ENCODE measurements at places on chromosomes 7 and 10.

DNA sequence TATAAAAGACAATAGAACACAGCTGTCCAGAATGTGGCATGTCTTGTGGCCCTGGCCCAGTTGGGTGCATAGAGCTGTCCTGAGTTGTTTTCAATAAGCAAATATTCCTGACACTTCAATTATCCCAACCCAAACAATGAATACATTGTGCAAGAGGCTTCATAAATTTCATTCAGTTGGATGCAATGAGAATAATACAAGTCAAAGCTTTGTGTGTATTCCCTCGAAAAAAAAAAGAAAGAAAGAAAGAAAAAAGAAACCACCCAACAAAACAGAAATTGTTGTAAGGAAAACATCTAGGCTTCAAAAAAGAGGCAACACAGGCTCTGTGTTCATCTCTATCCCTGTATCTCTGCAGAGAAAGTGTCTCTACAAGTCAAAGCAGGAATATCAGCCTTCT, 138.7 kb upstream of the ADO start:
- no peak for DNase-seq

GRCh38 chr10:133058331-133059092, 29.2 kb upstream of the ADGRA1 start:
- no peak for DNase-seq

DNA sequence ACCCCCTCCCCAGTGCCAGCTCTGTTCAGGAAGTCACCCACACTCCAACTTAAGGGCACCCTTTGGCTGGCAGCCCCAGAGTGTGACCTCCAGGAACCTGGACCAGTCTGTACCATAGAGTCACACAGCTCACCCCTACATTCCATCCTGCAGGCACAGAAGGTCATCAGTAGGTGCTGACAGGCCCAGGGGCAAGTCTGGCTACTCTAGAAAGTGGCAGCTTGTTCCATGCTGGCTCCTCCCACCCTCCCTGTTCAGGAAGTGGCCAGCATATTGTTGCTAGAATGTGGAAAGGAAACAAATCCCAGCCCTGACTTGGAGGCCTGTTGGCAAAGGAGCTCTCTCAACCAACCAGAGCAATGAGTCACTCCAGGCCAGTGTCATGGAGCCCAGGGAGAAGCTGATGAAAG, 3.2 kb upstream of the NCOA4 start:
- no peak for DNase-seq

DNA sequence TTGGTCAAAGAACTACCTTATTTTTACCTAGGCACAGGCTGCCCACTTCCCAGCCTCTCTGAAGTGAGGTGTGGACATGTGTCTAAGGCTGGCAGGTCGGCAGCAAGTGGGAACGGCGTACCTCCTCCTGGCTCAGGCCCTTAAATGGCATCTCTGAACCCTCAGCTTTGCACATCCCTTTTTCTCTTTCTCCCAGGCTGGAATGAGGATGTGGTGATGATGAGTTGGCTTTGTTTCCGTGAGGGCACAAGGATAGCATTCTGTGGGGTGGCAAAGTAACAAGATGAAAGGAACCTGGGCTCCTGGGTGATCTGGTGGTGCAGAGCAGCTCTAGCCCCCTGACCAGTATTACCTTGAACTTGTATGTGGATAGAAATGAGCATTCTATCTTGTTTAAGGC, 196.8 kb downstream of the REEP3 start:
- no peak for DNase-seq

- no peak for DNase-seq
These were observed 2.8 kb upstream of the OR6V1 start for GRCh38 chr7:143049362-143049761.

DNA sequence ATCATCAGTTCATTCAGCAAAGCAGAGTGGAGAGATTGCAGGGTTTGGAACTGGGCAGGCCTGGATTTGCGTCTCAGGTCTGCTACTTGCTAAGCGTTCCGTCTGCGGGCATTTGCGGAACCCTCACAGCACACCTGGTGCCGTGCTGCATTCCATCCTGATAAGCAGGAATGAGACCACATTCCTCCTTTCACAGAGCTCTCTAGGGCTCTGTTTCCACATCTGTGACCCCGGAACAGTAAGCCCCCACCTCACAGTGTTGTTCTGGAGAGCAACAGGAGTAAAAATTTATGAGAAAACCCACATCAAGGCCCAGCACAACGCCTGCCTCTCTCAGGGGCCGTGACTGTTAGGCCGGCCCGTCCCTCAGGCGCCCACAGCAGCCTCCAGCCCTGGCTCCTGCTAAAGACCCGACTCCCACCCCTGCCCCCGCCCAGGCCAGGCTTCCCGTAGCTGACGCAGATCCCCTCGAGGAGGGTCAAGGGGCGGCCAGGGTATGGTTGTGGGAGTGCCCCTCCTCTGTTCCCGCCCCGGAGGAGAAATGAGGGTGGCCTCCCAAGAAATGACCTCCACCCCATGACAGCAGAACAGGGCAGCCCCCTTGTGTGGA, 128.9 kb downstream of the RGS10 start:
- DNase-seq: no peak

GRCh38 chr10:14556285-14556956, 218.3 kb downstream of the FAM107B start:
- DNase-seq: no peak

DNA sequence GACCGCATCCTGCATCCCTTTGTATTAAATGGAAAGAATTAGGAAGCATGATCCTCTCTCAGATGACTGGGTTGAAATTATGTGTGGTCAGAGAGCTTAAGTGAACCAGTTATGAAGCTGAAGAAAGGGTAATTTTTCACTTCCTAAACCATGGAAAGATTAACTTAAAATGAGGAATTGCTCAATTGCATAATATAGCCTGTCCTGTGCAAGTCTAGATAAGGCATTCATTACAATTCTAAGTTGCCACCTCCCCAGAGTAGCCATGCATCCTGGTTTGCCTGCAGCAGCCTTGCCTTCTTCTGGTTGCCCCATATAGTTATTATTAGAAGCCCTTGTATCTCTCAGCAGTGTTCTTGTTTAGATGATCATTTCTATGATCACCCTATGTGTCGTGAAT, 45.3 kb downstream of the STARD3NL start:
- DNase-seq: no peak

- no peak for DNase-seq
These were observed 27.8 kb upstream of the PLCE1 start for GRCh38 chr10:93965911-93966310.

DNA sequence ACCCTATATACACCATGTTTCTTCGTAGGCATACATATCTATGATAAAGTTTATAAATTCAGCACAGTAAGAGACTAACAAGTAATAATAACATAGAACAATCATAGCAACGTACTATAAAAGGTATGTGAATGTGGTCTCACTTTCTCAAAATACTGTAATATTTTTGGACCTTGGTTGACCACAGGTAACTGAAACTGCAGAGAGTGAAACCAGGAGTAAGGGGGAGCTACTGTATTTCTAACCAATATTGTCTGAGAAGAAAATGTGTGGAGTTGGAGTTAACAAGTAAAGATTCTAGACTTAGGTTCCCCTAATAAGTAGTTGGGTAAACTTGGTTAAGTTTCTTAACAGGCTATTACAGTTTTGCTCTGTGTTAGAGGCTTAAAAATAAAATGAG, 72.1 kb downstream of the GNAI1 start:
- DNase-seq: no peak

- no peak for DNase-seq
These were observed 16.5 kb upstream of the BNIP3 start for GRCh38 chr10:131998050-131998844.

GRCh38 chr7:123917878-123918277, 7.2 kb upstream of the SPAM1 start:
- DNase-seq: no peak

GRCh38 chr10:112738606-112739591, 211.1 kb upstream of the TCF7L2 start:
- no peak for DNase-seq

GRCh38 chr10:69088801-69089501, 1.0 kb downstream of the SRGN start:
- DNase-seq: no peak

DNA sequence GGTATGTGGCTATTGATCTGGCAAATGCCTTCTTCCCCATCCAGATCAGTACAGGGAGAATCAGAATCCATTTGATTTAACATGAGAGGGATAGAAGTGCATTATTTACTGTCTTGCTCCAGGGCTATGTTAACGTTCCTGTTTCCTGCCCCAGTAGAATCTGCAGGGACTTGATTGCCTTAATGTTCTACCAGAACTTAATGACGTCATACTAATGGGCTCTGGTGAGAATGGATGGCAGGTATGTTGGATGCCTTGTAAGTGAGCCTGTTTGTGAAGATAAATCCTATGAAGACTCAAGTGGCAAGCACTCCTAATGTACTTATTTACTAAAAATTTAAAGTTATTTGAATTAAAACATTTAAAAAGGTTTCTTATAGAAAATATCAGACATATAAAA, 44.5 kb upstream of the CHCHD3 start:
- DNase-seq: no peak

- no peak for DNase-seq
These were observed 31.6 kb upstream of the ETV1 start for GRCh38 chr7:14021069-14021468.

DNA sequence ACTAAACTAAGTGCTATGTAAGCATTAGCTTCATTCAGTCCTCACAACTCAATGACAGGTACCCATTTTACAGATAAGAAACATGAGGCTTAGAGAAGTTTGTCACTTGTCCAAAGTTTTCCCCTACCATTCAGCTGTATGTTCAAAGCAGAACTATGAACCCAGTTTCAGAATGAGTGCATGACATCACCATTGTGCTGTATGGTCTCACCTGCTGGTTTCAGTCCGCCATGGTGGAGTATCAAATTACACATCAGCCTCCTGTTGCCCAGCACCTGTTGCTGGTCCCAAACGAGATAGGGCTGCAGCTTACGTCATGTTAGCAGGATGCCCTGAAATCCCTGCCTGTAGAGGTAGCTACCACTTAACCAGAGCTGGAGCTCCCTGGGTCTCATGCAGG, 95.0 kb downstream of the DYNC1I1 start:
- DNase-seq: no peak

GRCh38 chr7:151310578-151310977, 31.0 kb upstream of the NUB1 start:
- DNase-seq: no peak

DNA sequence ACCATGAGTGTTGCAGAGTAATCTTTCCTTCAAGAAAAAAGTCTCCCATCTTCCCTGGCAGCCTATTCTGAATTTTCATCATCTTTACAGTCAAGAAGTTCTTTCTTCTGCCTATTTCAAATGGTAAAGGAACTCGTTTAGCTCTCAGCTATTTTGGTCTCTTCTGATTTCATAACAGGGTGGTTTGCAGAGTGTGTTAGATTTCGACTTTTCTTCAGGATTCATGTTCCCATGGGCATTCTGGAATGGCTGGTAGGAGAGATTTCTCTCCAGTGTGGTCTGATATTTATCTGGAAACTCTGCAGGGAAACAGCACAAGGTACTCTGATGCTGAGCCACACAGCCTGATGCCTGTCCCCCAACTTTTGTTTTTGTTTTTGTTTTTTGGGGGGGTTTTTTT, 111.1 kb upstream of the FAM171A1 start:
- DNase-seq: no peak

DNA sequence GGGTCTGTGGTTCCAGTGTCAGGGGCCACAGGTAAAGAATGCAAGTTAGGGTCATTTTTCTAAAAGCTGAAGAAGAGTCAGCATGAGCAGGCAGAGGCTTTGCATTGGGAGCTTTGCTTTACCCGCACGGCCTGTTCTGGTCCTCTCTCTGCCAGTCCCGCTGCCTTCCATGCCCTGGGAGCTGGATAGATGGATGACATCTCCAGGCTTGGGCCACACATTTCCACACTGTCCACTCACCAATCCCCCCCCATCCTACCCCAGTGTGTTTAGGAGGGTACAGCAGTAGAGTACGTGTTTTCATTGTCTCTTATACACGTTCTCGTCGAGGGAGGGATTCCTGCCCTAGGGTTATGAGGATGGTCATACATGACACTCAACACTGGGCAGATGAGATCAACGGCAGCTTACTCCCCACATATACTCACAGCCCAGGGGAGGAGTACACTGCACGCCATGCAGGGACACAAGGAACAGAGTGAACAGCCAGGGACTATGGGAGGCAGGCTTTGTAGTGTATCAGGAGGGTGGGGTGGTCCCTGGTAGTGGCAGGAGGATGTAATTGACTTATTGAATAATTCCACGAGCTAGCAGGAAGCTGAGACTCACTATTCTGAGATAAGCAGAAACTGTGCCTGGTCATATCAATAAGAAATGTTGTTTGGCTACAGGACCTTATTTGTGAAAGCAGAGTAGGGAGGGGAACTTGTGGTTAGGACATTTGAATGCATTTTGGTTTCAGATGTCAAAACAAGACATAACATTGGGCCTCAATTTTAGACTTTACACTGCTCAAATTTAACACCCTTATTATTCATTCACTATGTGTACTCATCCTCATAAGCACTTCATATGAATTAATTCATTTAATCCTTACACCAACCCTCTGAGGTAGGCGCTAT, 36.6 kb downstream of the PLPP4 start:
- no peak for DNase-seq

GRCh38 chr10:131043039-131043691, 268.4 kb downstream of the TCERG1L start:
- DNase-seq: no peak

- no peak for DNase-seq
These were observed 84.6 kb downstream of the ICA1 start for GRCh38 chr7:8177109-8177933.

DNA sequence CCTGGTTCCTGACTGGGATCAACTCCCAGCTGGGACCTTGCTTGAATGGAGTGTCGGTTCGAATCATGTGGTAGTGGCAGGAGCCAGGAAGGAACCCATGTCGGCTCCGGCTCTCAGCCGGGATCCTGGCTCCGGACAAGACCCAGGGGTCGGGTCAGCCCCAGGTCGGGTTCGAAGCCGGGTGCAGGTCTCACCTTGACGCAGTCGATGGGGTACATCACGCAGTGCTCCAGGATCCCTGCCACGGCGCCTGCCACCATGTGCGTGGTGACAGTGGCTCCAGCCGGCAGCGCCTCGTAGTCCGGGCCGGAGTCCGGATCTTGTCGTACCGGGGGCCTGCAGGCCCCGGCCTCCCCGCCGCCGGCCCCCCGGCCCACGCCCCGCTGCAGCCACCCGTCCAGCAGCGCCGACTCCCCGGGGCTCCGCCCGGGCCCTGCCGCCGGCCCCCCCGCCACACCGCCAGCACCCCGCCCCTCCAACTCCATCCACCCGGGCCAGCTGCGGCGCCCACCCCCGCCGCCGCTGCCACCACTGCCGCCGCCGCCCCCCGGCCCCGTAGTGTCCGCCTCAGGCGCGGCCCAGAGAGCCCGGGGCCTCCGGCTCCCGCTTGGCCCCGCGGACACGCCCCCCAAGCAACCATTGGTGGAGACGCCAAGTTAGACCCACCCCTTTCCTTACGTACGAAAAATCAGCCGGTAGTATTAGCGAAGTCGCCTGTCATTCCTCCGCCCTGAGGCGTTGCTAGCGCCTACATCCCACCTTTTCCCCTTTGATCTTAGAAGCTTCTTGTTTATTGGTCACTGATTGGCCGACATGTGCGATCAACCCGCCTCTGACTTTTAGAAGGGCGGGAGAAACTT, at the start of gene SLC25A28:
Gene SLC25A28, minus strand, starts transcription at position 589 of the 860 bp plus-strand sequence. Its CDS starts 104 bp downstream, at position 485.
- peak; percentile 93 for DNase-seq

GRCh38 chr7:70585071-70585470, 546.9 kb upstream of the GALNT17 start:
- DNase-seq: no peak

GRCh38 chr7:89246196-89246595, 450.7 kb upstream of the TEX47 start:
- DNase-seq: no peak
